ENCODE measurements at places on chromosomes 16 and 17. TPM values are rescaled to one million over a fixed set of nuclear protein-coding genes. Genes with fewer than 3 reads are reported as not detected.
A peak's percentile ranks its signal among the peaks of the same experiment; 100 is the strongest.

ACAP1 gene
- total RNA-seq: 238 TPM

DNA sequence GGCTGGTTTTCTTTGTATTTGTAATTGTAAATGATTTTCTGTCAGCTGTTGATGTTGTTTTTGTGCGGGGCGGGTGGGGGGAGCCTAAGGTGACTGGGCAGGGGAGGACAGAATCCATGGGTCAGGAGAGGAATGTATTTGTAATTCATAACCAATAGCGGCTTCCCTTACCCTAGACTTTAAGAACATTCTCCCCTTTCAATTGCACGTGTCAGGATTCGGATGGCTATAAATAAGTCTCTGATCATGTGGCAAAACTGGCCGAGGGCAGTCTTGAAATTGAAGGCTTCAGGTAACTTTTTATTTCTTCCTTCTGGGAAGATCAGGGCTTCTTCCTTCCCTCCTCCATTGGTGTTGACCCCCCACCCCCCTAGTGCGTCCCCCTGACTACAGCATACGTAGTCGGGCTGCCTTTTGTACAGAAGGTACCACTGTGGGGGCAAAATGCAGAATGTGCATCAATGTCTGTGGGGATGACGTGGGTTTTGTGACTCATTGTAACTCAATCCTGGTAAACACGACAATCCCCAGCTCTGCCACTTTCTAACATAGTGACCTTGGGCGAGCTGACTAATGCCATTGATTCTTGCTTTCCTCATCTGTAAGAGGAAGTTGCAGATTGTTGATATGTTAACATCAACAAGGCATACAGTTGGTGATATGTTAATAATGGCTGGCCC, 16.2 kb downstream of the MARCHF10 start:
- no peak overlapping the region for H3K27ac ChIP-seq
- peaks cover 13% of the 10 kb centered on the region for H3K4me1 ChIP-seq
- peaks cover 30% of the 10 kb centered on the region for H3K27me3 ChIP-seq
- peaks cover 5% of the 10 kb centered on the region for H3K36me3 ChIP-seq

GRCh38 chr17:37100231-37100630, 151.5 kb downstream of the AATF start:
- H3K36me3 ChIP-seq: peaks cover 15% of the 10 kb centered on the region
- no peak overlapping the region for H3K4me3 ChIP-seq
- no peak overlapping the region for H3K27ac ChIP-seq
- H3K27me3 ChIP-seq: no peaks in the 10 kb centered on the region
- no peak for DNase-seq

DNA sequence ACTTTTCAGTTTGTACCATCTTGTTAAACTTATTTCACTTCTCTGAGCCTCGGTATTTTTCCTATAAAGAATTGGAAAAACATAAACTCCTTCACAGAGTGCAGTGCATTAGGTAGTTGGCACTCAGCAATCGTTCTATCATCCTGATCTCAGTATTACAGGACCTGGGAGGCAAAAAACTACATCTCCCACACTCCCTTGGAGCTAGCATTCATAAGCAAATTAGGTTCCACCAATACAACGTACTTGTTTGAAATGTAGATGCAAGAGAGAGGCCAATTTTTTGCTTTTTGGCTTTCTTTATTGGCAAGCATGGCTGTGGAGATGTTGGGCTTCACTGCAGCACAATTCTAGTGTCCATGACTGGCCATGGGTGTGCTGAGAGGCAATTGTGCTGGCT, 285.2 kb downstream of the CA10 start:
- H3K4me1 ChIP-seq: no peaks in the 10 kb centered on the region
- peaks cover 7% of the 10 kb centered on the region for H3K27me3 ChIP-seq
- no peak overlapping the region for H3K27ac ChIP-seq

DNA sequence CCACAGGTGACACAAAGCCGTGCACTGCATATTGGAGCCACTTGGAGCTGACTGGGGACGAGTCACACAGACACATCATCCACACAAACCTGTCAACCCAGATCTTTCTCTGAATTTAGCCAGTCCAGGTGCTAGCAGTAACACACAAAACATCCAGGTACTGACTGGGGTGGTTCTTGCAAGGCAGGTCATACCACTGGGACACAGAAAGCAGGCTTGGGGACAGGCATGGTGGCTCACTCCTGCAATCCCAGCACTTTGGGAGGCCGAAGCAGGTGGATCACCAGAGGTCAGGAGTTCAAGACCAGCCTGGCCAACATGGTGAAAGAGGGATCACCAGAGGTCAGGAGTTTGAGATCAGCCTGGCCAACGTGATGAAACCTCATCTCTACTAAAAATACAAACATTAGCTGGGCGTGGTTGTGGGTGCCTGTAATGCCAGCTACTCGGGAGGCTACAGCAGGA, 14.9 kb downstream of the ENPP7 start:
- H3K36me3 ChIP-seq: no peaks in the 10 kb centered on the region
- no peak overlapping the region for H3K27ac ChIP-seq
- peaks cover 7% of the 10 kb centered on the region for H3K4me1 ChIP-seq
- H3K4me3 ChIP-seq: no peak overlapping the region

GRCh38 chr16:35431829-35432663, 1972.6 kb downstream of the TP53TG3F start:
- peak; percentile 8 for DNase-seq
- no peak overlapping the region for H3K4me3 ChIP-seq
- no peak overlapping the region for H3K27ac ChIP-seq
- no peaks in the 10 kb centered on the region for H3K36me3 ChIP-seq

DNA sequence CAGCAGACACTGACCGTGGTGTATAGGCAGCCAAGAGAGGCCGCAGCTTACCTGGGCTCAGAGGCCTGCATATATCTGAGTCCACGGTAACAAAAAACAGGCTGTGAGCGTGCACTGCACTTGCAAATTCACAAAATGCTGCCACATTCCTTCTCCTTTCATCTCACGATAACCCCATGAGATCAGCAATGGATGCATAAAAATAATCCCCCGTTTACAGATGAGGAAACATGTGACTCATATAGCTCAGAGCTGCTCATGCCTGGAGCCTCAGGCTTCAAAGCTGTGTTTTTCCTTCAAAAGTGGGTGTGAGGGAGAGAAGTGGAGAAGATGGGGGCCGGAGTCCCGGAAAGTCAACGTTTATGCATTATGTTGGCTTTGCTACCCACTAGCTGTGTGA, 118.3 kb upstream of the FOXF1 start:
- H3K4me1 ChIP-seq: no peaks in the 10 kb centered on the region
- no peak overlapping the region for H3K27ac ChIP-seq
- no peak overlapping the region for H3K4me3 ChIP-seq
- DNase-seq: no peak
- peaks cover under 1% of the 10 kb centered on the region for H3K27me3 ChIP-seq

- H3K36me3 ChIP-seq: no peaks in the 10 kb centered on the region
- H3K27ac ChIP-seq: no peak overlapping the region
- H3K4me1 ChIP-seq: no peaks in the 10 kb centered on the region
Measured at GRCh38 chr17:5706577-5707210, 122.4 kb upstream of the NLRP1 start.

GRCh38 chr16:23296994-23297393, 5.1 kb upstream of the SCNN1B start:
- H3K4me3 ChIP-seq: no peak overlapping the region
- no peaks in the 10 kb centered on the region for H3K36me3 ChIP-seq
- H3K27ac ChIP-seq: no peak overlapping the region
- H3K27me3 ChIP-seq: peaks cover 57% of the 10 kb centered on the region
- no peaks in the 10 kb centered on the region for H3K4me1 ChIP-seq
